ENCODE measurements at places on chromosomes 2 and 18. TPM values are rescaled to one million over a fixed set of nuclear protein-coding genes. Genes with fewer than 3 reads are reported as not detected.

DNA sequence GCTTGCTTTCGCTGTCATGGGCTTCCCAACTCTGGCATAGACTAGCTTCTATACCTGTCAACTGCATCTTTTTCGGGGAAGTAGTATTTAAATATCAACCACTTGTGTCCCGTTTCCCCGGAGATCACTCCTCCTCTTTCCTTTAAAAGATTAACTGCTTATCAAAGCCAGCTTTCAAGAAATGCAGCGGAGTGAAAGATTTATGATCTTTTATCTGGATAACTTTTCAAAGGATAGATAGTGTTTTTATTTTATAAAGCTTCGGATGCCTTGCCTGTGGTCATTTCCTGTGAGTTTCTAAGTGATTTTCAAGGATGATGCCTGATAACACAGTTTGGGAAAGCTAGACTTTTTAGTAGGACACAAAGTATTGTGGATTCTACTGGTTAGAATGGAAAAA, 2.9 kb upstream of the IGFBP5 start:
- no peak for DNase-seq

- no peak for DNase-seq
Observed at GRCh38 chr2:36798724-36799123, 102.2 kb downstream of the VIT start.

- DNase-seq = no peak
Observed at GRCh38 chr18:46182633-46183358, 78.6 kb downstream of the HAUS1 start.

The RBM44 gene
- 0.06 TPM for polyA plus RNA-seq

The LRRC30 gene
- polyA plus RNA-seq = not detected
